Frontal cortex (tissue), 4 donors: ENCODE measurements at places on chromosomes 2 and 18. TPM values are rescaled to one million over a fixed set of nuclear protein-coding genes. Genes with fewer than 3 reads are reported as not detected.

The KCNS3 gene
- 1.6 TPM for total RNA-seq

The DSEL gene
- total RNA-seq, result 51.4 TPM

The AQP4 gene
- 57.9 TPM for total RNA-seq

The KCNG3 gene
- total RNA-seq, result 1.2 TPM

The SETBP1 gene
- 34.2 TPM for total RNA-seq

The RBM43 gene
- total RNA-seq, result 2.0 TPM

The SERPINB3 gene
- not detected for total RNA-seq

The KLHL41 gene
- 4.1 TPM for total RNA-seq

The KCNIP3 gene
- 4.9 TPM for total RNA-seq

The CLIP4 gene
- total RNA-seq, result 49.3 TPM

The NTSR2 gene
- total RNA-seq, result 0.82 TPM

The IL37 gene
- not detected for total RNA-seq

The TDRD15 gene
- under 0.01 TPM for total RNA-seq

The AOX1 gene
- total RNA-seq, result 0.82 TPM

The NAPG gene
- 107 TPM for total RNA-seq

The WNT10A gene
- total RNA-seq, result not detected

The CRYBA2 gene
- not detected for total RNA-seq

The ABCG8 gene
- total RNA-seq, result 0.41 TPM

The SEMA4C gene
- total RNA-seq, result 52.6 TPM

The RUFY4 gene
- not detected for total RNA-seq

The TRIM54 gene
- total RNA-seq, result not detected

The RNF125 gene
- total RNA-seq, result 2.0 TPM

The CCDC85A gene
- 31.0 TPM for total RNA-seq

The POTEJ gene
- total RNA-seq, result not detected

The DHRS9 gene
- total RNA-seq, result 0.82 TPM

The ITGA4 gene
- total RNA-seq, result 6.9 TPM

The ASAP2 gene
- 32.2 TPM for total RNA-seq

The GCG gene
- 0.41 TPM for total RNA-seq

The EXOC6B gene
- total RNA-seq, result 232 TPM

The LOXL3 gene
- total RNA-seq, result 14.3 TPM

The CDK5R2 gene
- total RNA-seq, result 5.3 TPM

The ASPRV1 gene
- total RNA-seq, result 2.0 TPM

The CIB4 gene
- total RNA-seq, result not detected

The LTBP1 gene
- 22.8 TPM for total RNA-seq

The GFPT1 gene
- total RNA-seq, result 97.4 TPM

The SCN7A gene
- total RNA-seq, result 1.6 TPM

The SPP2 gene
- total RNA-seq, result not detected

The SERPINE2 gene
- total RNA-seq, result 36.3 TPM

The ANKZF1 gene
- total RNA-seq, result 34.2 TPM
